Amniotic epithelial cell (primary cell): ENCODE measurements at places on chromosomes 3 and 15.

DNA sequence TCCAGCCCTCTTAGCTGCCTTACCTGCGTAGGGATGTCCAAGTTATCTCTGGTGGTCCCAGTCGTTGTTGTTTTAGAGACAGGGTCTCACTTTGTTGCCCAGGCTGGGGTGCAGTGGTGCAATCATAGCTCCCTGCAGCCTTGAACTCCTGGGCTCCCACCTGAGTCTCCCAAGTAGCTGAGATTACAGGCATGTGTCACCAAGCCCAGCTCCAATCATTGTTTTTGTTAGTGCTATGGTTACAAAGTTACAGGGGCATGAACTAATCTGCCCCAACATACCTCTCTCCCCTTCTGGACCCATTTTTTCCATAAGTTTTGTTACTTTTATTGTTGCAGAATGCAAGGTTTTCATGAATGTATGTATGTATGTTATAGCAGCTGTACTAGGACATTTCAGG lies 54.7 kb downstream of the CTDSPL2 start:
- peak; percentile 10 for DNase-seq

GRCh38 chr15:66953523-66954229 lies 111.7 kb upstream of the SMAD3 start:
- no peak for DNase-seq

GRCh38 chr15:87129916-87130315 lies 1050.2 kb downstream of the AGBL1 start:
- no peak for DNase-seq

- DNase-seq = no peak
Observed at GRCh38 chr15:25331860-25332259, 107.0 kb downstream of the UBE3A start.

DNA sequence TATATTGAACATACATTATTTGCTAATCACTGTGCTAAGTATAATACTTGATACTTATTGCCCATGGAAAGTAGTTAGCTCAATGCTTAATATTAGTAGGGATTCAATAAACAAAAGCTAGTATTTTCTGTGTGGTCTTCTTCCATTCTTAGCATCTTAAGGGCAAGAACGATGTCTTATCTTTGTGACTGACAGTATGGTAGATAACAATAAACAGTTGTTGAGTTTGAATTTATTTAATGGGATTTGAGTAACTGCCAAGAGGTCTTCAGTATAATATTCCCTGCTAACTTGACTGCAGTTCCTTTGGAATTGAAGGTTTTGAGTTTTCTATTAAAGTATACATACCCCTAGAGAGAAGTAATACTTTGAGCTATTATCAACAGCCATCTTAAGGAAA lies 70.1 kb downstream of the ZNF609 start:
- DNase-seq = peak; percentile 62

DNA sequence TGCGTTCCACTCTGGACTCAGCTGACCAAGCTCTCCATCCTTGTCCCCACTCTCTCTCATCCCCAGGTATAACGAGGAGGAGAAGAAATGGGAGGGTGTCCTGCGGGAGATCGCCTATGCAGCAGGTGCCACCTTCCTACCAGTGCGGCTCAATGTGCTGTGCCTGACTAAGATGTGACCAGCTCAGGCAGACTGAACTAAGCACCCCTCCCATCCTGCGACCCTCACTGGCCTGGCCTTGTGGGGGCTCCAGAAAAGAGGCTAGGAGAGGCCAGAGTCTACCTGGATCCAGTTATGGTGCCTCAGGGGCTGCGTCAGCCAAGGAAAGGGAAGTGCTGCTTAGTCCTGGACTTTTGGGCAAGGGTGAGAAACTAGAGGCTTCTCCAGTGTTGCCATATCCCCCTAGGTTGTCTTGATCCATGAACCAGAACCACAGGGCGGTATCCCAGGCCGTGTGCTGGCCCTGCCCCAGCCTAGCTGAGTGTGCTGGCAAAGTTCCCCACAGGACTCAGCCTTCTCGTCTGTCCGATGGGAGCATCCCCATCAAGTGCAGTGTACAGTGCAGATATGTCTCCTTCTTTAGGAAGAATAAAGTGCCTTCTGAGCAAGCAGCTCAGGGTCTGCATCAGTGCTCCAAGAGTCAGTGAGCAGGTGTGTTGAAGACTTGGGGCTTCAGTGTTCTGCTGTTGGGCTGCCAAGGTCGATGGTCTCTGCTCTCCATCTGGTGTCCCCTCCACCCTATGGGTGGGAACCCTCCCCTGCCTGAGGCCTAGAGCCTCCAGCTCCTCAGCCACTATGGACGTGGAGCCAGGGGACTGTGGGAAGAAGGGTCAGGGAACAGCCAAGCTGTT lies 6.7 kb downstream of the KLHL40 start:
- no peak for DNase-seq

GRCh38 chr3:52225452-52226228 lies at the start of gene TLR9:
Gene TLR9, minus strand, starts transcription at chr3:52225645. Its CDS starts 116 bp downstream, at chr3:52225529.
- DNase-seq = peak; percentile 57

DNA sequence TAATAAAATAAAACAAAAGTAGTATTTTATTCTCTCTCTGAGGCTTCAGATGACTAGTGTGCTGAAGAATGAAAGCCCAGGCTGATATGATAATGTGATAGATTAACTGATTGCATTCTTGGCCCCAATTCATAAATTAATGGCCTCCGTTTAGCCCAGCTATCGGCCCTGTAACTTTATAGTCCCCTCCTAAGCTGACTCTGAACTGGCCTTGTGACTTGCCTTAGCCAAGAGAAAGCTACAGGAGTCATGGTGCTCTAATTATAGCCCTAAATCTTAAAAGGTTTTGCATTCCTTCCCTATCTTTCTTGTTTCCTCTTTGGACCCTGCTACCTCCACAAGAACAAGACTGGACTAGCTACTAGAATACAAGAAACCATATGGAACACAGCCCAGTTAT lies 123.2 kb upstream of the EPHA3 start:
- no peak for DNase-seq

DNA sequence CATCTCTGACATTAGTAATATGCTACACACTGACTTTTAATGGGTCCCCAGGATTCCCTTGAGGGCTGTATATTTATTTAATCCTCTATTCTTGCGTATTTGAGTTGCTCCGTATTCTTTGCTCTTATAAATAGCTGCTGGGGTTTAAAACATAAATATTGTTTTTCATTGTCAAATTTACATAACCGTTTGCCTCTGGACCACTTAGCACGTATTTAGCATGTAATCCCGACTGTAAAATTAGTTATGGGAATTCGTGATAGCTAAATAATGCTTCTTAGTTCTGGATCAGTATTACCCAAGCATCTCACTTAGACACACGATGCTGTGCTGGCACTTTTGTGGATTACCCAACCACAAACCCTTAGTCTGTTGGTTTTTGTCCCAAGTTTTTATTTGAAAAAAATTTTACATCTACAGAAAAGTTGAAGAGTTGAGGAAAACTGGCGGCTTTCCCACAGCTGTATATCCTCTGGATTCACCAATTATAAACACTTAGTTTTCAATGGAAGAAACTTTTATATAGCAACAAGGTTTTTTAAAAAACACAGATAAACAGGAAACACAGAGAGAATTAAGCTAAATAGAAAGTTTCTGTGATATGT lies 296.8 kb upstream of the TPM1 start:
- no peak for DNase-seq

GRCh38 chr15:74038707-74039655 lies 43.4 kb downstream of the GOLGA6A start:
- DNase-seq = peak; percentile 89

DNA sequence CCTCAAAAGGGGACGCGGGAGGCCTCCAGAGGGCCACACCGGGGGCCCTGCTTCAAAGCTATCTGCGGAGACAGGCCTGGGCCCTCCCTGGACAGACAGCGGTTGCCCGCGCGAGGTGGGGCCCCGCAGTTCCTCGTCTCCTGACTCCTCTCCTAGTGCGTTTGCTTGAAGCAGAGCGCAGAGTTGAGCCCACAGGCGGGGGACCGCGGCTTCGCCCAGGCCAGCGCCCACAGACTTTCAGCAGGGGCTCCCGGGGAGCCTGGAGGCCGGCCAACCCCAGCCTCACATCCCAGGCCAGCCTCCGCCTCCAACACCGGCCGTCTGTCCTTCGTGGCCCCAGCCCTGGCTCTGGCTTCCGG lies 540 bp upstream of the ADAMTS7 start:
- peak; percentile 12 for DNase-seq
